Stimulated activated CD4-positive, alpha-beta T cell treated with anti-CD3 and anti-CD28 coated beads, Interleukin-2, amount 100 ng/mL, for 24 hours (primary cell): ENCODE measurements at places on chromosomes 5 and 9.

- DNase-seq = no peak
These were observed 2002.9 kb downstream of the MAT2B start for GRCh38 chr5:165508286-165508685.

- no peak for DNase-seq
These were observed 166.3 kb downstream of the YIPF5 start for GRCh38 chr5:144004146-144004545.

DNA sequence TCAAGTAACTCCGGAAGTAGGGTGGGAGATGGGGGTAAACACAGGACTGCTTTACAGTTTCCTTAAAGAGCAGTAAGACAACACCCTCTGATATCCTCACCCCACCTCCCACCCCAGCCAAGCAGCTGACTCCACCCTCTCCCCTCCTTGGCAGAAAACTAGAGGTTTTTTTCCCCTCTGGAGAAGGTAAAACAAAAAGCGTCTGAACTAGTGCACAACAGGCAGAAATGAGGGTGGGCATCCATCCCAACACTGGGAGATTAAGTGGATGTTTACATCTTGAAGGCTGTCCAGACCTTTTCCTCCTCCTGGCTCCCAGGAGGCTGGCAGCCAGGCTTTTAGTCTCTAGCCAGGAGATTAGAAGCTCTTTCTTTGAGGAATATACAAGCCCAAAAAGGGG, 13.9 kb upstream of the CTNNAL1 start:
- DNase-seq = no peak

DNA sequence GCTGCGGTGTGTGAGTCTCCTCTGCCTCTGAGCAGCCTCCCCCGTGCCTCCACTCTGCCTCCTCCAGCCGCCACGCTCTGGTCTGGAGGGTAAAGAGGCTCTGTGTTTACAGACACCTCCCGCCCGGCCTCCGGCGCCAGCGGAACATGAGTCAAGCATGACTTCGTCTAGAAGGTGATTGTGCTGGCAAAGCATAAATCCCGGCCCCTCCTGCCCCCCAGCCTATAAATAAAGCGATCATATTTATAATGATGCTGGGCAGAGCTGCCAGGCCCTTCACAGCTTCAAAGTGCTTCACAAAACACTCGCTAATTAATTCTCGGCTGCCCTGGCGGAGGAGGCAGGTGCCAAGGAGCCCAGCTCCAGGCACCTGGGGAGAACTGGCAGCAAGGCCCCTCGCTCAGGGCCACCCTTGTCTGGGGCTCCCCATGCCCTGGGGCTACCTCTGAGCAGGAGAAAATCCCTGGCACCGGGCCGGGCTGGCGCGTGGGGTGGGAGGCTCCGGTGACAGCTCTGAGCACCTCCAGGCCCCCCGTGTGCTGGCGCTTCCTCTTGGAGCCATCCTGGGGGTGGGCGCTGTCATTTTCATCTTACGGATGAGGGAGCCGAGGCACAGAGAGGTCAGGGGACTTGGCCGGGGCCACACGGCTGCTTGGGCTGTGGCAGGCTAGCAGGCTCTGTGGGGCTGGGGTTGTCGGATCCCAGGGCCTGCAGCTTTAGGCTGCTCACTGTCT, 87.8 kb downstream of the RXRA start:
- no peak for DNase-seq

- DNase-seq = no peak
These were observed 38.1 kb downstream of the ALDH1A1 start for GRCh38 chr9:72914750-72915149.

- peak; percentile 61 for DNase-seq
These were observed 566 bp upstream of the FOCAD start for GRCh38 chr9:20683351-20684034.

GRCh38 chr9:129864991-129865647, 29.9 kb downstream of the USP20 start:
- no peak for DNase-seq

DNA sequence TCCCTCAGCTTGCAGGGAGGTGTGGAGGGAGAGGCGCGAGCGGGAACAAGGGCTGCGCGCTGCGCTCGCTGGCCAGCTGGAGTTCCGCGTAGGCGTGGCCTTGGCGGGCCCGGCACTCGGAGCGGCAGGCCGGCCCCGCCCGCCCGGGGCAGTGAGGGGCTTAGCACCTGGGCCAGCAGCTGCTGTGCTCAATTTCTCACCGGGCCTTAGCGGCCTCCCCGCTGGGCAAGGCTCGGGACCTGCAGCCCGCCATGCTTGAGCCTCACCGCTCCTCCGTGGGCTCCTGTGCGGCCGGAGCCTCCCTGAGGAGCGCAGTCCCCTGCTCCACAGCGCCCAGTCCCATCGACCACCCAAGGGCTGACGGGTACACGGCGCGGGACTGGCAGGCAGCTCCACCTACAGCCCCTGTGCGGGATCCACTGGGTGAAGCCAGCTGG, 1516.4 kb downstream of the EFNA5 start:
- DNase-seq = no peak

DNA sequence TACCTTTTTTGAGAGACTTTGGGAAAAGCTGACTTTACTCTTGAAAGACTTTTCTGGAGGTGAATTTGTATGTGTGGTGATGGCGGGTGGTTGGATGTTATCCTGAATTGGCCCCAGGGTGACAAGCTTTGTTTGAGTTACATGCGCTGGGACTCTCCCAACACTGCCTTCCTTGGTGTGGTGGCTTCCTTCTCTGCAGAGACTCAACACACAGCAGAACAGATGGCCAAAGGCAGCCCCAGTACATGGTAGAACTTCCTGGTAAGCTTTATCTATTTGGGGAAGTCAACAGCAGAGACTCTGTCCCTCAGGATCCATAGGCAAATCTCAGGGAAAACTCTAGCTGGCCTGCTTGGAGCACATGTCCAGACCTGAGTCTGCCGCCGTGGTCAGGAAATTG, 18.1 kb downstream of the C1QTNF2 start:
- no peak for DNase-seq

DNA sequence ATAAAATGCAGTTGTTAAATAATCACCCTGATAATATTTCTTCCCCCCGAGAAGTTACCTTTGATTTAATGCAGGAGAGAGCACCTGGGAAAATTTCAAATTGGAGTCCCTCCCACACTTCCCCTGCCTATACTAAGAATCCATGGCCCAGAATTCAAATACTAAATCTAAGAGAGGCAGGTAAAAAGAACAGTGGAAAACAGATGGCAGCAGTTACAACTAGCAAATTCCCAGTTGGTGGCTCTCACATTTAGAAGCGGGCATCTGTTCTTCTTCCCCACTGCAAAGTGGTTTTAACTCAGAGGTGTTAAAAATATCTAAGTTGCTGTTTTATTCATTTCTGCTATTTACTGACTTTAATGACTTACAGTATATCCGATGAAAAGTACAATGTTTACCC, 210.4 kb upstream of the ELAVL2 start:
- no peak for DNase-seq

GRCh38 chr9:29966247-29966646, 2393.0 kb upstream of the C9orf72 start:
- no peak for DNase-seq

DNA sequence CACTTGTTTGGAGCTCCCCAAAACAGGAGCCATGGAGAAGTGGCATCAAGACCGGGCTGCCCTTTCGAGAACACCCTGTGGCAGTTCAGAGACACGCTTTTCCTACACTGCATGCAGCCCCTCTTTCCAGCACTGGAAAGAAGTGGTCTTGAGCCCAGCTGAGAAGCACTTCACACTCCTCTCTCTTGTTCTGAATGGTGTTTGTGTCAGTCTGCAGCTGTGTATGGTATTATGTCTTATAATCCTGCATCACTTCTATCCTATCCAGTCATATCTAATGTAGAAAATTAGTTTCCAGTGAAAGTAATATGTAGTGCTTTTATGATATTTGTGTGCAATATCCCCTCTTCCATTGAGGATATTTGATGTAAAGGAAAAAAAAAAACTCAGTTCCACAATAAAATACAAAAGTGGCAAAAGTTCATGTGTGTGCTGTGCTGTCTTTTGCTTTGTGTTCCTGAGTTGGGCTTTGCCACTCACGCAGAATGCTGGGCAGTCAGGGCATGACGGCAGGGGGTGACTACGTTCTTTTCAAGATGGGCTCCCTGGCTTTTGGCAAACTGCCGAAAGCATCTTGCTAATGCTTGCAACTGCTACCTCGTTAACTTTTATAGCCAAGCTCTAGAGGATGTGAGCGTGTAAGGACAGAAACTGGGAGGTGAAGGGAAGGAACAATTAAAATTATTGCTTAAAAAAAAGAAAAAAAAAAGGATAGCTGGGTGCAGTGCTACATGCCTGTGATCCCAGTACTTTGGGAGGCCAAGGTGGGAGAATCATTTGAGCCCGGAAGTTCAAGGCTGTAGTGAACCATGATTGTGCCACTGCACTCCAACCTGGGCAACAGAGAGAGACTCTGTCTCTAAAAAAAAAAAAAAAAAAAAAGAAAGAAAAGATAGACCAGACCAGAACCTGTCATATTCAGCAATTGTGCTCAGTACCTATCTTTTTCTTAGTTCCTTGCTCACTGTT, 102.2 kb downstream of the MAP1B start:
- DNase-seq = no peak

DNA sequence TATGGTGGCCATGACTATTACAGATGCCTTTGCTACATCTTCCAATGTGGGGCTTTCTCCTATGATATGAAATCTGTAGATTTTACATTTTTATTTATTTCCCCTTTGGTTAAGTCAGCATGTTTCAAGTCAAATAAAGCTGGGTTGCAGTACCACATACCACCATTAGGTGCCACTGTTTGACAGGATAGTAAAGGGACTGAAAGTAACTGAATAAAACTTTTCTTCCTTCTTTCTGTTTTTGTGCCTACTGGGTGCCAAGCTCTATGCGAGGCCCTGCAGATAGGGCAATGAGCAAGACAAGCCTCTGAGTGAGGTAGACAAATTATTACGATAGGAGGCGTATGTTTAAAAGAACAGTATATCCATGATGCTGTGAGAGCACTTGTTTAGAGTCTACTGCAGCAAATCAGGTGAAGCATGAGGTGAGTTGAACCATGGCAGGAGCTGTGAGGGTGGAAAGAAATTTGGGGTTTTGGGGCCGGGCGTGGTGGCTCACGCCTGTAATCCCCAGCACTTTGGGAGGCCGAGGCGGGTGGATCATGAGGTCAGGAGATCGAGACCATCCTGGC, 64.8 kb downstream of the GDNF start:
- peak; percentile 20 for DNase-seq

DNA sequence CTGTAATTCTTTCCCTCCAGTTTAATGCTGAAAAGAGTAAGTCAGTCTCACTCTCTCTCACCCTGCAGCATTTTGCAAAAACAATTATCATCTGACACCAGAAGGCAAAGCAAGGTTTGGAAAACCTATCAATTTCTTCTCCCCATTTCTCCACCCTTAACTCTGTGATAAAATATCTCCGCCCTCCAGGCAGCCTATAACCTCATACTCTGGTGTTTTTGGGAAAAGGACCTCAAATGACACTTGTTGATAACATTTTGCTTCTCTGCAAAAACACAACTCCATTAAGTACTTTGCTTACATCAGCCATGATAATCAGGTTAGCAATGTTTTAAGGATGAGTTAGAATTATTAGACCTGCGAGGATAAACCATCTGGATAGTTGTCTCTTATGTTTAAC, 2.3 kb downstream of the ANKH start:
- no peak for DNase-seq

DNA sequence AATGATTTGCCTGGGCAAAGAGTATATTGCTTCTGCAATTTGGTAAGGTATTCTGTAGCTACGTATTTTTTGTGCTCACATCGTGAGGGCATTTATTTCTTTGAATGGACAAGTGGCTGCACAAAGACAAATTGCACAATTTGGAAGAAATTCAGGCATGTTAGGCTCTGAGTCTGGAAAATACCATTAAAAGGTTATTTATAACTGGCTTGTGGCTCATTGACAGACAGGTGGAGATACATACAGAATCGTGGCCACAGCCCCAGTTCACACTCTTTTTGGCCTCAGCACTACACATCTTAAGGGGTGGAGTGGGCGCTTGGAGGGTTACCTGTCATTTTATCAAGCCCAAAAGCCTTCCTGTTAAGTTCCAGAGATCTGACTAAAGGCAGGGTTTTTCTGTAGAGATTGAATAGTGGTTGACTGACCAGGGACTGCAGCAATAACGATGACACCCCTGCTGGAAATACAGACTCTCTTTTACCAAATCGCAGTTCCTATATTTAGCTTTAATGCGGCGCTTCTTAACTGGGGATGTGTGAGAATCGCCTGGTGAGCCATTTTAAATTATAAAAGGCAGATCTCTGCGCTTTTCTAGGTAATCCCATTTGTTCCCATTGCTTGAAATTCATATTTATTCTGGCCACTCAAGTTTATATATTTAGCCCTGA, 14.7 kb downstream of the MAN2A1 start:
- no peak for DNase-seq

DNA sequence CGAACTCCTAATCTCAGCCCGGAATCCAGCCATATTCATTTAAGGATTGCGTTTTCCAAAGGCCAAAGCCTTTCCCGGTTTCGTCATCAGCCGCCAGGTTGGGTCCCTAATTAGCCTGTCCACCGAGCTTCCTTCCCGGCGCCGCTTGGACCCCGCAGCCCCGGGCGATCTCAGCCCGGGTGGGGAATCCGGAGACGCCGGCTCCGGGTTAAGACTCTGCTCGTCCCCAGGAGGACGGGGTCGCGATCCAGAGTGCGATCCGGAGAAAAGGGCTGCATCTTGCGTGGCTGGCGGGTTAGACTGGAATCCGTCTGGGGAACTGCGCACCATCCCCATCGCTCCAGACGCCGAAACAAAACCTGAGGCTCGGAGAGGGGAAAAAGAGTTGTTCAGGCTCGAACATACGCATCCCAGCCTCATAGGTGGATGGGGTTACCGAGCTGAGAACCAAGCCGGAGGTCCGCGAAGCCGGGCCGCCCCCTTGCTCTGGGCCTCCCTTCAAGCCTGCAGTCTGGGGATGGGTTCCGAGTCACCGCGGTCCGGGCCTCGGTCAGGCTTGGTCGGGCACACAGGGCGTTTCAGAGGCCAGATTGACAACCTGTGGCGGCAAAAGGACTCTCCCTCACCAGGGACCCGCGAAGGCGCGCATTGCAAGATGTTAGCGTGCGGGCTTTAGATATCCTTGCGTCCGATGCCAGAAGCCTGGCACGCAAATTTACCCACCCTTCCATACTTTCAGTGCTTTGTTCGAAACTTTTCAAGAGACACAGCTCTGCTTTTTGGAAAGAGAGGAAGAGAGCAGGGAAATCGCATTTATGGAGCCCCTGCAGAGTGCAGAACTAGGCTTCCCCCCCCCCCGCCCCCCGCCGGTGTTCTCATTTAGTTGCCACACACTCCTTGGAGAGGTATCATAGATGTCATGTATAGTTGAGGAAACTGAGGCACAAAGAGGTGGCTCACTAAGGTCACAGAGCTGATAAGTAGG, 7.9 kb downstream of the MSX2 start:
- no peak for DNase-seq

GRCh38 chr9:73038613-73039012, 85.8 kb upstream of the ALDH1A1 start:
- no peak for DNase-seq

- no peak for DNase-seq
These were observed 19.6 kb downstream of the CLPTM1L start for GRCh38 chr5:1325191-1325741.

GRCh38 chr5:164742025-164742424, 1236.6 kb downstream of the MAT2B start:
- DNase-seq = no peak
